ENCODE measurements at places on chromosomes 3 and 15.

GRCh38 chr3:179404307-179404706 lies 47.0 kb downstream of the GNB4 start:
- DNase-seq: no peak

GRCh38 chr3:13487403-13487802 lies 7.3 kb downstream of the HDAC11 start:
- DNase-seq: no peak

GRCh38 chr15:98744506-98744905 lies 96.2 kb downstream of the IGF1R start:
- DNase-seq: no peak

- no peak for DNase-seq
Measured at GRCh38 chr15:88794001-88794400, 9.2 kb upstream of the ACAN start.

DNA sequence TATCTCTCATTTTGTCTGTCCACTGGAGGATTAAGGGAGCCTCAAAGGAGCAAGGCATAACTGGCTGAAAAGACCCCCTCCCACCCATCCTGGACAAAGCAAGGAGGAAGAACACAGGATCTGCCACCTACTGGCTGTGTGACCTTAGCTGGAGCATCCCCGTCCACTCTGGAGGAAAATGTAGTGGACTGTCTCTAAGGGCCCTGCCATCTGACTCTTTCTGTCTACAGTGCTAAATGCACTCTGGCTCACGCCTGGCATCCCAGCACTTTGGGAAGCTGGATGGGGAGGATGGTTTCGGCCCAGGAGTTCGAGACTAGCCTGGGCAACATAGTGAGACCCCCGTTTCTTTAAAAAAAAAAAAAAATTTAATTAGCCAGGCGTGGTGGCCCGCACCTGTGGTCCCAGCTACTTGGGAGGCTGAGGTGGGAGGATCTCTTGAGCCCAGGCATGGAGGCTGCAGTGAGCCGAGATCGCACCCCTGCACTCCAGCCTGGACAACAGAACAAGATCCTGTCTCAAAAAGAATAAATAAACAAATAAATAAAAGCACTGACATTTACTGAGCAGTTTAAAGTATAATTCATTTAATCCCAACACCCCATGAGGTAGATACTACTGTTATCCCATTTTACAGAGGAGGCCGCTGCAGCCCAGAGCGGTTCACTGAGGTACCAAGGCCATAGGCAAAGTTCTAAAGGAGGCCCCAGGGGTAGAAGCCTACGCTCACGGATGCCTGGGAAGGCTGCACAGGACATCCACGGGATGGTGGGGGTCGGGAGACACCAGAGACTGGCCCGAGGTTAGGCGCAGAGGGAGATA lies 1.1 kb downstream of the TBC1D2B start:
- DNase-seq: no peak

DNA sequence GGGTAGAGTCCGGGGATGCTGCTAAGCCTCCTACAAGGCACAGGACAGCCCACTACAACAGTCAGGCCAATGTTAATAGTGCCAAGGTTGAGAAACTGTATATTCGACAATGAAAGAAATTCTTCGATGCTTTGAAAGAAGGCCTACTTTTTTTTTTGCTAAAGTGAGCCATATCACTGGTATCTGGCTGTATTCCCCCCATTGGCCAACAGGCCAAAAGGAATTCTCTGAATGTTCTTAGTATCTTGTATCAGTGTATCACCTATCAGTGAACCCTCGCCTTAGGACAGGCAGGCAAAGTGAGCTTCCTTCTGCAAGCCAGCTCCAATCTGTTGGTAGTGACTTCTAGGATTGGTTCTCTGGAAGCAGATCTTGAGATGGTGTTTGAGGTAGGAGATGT lies 74.2 kb downstream of the SNTN start:
- DNase-seq: no peak

- DNase-seq: no peak
Measured at GRCh38 chr15:89015412-89016097, 72.7 kb upstream of the ABHD2 start.

DNA sequence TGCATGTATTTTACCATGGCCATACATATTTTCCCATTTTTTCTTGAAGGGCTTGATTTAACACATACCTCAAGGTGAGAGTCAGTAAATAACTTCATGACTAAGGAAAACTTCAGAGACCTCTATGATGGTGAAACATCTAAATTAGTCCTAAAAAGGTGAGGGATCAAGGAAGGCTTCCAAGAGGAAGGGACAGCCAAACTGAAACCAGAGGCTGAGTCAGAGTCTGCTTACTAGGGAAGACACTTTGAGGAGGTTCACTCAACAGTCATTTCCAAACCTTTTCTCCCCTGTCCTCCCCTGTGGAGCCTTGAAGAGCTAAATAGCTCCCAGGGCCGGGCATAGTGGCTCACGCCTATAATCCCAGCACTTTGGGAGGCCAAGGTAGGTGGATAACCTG lies 206.6 kb downstream of the SHQ1 start:
- DNase-seq: no peak

GRCh38 chr3:58496206-58496857 lies 4.4 kb downstream of the KCTD6 start:
- DNase-seq: no peak
